ENCODE measurements at places on chromosomes 3 and 15.

DNA sequence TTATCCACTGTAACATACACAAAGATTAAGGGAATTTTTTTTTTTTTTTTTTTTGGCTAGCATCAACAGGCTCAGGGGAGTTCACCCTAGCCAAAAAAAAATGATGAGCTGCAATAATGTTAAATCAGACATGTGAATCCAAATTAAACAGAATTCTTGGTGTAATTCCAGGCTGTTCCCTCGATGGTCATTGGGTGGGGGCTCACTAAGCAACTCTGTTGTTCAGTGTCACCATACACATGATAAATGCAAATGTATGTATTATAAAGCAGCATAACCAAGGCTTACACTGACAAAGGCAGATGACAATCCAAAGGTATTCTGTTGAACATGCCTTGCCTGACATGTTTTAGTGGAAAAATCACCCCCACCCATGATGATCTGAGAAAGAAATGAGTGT lies 29.0 kb downstream of the IL1RAP start:
- no peak for DNase-seq

DNA sequence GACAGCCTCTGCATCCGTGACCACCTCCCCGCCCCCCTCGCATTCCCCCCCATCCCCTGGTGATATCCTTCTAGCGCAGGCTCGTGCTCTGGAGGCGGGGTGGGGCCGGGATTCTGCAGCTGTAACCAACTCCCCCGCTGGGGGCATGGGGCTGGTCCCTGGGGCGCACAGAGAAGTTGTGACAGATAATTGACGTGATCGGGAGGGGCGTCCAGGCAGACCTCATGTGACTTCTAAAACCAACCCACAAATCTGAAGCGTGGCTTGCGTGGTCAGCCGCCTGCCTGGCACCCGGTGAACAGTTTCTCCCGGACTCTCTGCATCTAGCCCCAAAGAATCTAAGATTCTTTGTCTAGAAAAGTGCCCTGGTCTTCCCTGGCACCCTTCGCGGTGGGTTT lies 100.6 kb upstream of the IGF1R start:
- no peak for DNase-seq

DNA sequence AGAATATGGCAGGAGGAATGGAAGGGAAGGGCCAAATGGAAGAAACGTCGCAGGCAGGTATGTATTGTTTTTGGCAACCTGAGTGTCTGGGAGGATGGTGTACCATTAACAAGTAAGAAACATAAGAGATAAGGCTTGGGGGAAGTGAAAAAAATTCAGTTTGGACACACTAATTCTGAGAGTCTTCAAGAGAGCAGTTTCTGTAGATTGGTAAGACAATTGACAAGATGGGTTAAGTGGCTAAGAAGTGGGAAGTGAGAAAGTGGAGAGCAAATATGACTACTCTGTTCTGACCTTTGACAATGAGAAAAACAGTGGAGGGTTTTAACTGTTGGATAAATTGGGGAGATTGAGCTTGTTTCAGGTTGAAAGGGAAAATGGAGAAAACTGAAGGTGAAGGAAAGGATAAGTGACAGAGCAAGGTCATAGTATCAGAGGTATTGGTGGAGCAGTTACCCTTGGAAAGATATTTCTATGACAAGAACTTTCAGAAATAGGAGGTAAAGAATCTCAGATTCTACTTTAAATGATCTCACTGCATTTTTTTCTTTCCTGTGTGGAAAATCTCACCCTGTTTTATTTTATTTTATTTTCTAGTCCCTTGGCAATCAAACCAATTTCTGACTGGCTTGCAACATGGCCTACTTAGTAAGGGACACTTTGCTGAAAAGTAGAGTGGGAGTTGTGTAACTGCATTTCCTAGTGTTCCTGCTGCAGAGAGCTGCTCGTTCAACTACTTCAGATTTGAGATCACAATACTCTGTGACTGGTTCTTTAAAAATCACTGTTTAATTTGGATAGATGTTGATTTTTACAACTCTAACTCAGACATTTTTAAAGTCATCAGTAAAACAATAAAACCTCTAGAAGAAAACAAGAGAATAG lies 23.1 kb upstream of the GABPB1 start:
- no peak for DNase-seq

- DNase-seq: no peak
Measured at GRCh38 chr15:20272422-20273184, 269.0 kb downstream of the GOLGA6L6 start.

GRCh38 chr3:60250206-60250605 lies 1001.0 kb downstream of the FHIT start:
- DNase-seq: no peak

DNA sequence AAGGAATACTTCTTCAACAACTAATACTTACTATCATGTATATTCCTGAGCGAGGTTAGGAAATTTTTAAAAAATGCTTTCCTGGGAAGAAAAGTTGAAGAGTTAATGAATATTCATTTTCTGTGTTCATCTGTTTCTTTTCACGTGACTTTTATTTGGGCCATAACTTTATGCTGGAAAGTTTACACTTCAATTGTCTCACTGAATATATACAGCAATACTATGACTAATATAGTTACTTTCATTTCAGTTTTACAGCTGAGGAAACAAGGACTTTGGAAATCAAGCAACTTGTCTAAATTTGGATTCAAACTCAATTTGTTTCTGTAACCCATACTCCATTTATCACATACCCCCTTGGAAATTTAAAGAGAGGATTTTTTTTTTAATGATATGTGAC lies 894.2 kb downstream of the ROBO1 start:
- no peak for DNase-seq

DNA sequence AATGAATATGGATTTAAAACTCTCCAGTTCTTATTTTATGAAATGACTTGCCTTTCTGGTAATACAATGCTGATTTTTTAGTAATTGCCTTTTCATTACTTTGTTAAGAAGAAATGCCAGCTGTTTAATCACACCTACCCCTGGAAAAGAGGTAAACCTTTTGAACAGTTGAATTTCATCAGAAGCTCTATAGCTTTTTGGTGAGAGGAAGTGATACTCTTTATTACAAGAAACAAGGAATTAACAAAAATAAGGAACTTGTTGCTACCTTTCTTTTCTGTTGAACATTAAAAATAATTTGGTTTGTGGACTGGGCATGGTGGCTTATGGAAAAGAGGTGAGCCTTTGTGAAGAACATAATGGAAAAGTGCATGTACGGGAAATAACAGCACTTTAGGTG lies 19.7 kb downstream of the BLOC1S6 start:
- no peak for DNase-seq

DNA sequence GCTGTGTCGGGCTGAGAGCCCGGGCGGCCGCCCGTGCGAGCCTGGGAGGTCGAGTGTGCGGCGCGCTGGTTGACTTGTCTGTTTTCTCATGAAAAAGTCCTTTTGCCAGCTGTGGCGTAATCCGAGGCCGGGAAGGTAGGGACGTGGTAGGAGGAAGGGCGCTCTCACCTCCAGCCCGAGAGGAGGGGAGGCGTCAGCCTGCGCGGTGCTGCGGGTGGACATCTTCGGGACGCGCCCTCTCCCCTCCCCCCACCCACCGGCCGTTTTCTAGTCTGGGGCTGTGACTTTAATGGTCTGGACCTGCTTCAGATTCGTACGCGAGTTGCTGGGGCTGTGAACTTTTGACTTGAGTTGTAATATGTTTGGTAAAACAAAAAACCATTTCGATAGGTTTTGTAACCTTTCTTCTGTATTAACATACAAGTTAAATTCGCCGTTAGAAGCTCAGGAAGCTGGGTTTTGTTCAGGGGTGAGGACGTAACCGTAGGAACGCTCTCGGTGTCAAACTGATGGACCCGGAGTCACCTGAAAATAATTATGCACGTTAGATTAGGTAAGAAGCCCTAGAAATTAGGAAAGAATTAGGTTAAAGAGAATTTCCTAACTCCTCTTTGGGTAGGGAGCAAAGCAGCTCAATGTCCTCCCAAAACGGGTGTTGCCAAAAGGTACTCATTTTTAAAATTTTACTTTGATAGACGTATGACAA lies 762 bp downstream of the NCK1 start:
- no peak for DNase-seq

DNA sequence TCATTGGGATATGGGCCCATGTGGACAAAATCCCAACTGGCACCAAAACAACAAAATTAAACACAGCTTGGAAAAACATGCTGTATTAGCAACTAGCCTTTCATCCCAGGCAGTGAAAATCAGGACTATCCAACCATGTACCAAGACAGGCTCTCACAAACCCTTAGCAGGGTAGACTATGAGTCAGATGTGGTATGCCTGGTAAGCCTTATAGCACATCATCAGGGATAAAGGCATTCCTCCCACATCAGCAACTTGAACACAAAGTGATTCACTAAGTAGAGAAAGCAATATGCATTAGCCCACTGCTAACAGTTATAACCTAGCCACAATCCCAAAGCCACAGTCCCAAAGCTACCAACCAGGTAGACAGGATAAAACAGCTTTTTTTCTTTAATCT lies 8.0 kb downstream of the CEP152 start:
- DNase-seq: no peak
